ENCODE measurements at places on chromosomes 3 and 15.

DNA sequence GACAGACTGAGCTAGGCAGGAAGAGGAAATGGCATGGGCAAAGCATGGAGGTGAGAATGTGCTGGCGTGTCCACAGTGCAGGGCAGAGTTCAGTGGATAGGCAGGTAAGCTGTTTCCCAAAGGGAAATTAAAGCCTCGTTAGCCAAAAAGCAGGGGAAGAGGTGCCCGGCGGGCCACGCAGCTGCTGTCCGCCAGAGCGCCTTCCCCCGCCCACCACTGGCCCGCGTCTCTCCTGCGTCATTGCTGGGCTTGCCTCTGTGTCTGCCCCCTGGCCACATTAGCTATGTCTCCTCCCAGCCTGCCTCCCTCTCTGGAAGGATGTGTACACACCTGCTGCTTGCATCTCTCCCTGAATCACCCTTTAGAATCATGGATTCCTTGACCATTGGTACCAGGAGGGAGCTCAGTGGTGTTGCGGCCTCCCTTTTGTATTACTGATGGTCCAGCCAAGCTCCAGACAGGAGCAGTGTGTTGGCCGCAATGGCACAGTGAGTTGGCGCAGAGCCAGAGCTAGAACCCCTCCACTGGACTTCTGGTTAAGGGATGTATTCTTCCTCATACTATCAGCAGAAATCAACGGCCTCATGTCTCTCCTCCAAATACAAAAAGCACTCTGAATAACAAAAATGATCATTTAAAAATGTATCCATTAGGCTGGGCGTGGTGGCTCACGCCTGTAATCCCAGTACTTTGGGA, 26.6 kb downstream of the SLC28A1 start:
- DNase-seq = no peak

- no peak for DNase-seq
These were observed 7.1 kb downstream of the SCAMP2 start for GRCh38 chr15:74866090-74866489.

DNA sequence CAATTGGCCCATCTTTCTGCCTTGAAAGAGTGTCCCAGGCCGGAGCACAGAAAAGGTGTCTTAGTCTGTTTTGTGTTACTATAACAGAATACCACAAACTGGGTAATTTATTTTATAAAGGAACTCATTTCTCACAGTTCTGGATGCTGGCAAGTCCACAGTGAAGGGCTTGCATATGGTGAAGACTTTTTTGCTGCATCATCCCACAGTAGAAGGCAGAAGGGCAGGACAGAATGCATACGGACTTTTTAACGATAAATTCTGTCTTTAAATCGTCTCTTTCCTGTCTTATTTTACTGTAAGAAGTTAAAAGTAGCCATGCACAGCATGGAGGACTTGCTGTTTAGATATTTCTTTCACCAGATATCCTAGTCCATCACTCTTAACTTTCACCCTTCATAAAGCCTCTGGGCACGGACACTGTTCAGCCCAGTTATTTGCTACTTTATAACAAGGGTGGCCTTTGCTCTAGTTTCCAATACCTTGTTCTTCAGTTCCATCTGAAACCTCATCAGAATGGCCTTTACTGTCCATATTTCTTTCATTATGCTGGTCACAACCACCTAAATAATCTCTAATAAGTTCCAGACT, 10.3 kb upstream of the EIF1B start:
- no peak for DNase-seq

GRCh38 chr3:13045904-13046568, 27.2 kb downstream of the IQSEC1 start:
- no peak for DNase-seq

DNA sequence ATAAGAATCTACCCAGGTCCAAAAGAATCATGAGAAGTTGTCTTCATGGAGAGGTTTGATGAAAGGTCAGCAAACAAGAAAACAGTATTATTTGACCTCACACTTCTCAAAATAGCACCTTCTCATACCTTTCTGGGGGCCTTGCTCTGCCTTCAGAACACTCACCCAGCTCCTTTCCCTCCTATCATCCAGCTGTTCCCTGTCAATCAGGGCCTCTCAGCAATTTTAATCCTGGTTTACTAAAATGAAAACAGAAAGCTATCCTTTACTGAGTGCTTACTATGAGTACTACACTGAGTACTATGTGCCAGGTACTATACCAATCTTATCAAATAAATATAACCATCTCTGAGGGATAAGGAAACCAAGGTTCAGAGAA, 138.6 kb downstream of the GAP43 start:
- DNase-seq = no peak

DNA sequence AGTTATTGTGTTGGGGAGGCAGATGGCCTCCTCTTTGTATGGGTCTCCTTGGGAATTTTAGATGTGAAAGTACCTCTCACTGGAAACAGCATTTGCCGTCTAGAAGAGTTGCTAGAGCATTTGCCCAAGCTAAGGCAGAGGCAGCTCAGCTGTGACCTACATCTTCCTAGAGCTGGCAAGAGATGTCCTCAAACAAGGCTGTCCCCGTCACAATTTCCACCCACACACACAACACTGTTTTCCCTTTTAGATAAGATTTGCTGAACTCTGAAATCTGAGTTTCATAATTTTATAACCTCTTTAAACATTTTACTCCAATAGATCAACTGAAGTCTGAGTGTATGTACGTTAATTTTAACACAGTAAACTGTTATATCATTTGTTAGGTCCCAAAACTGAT, 352.6 kb downstream of the EPHB1 start:
- DNase-seq = no peak

Data from activated naive CD4-positive, alpha-beta T cell treated with Interleukin-2 at 50 U/mL for 16 hours (primary cell).